G401 (cell line): ENCODE measurements at places on chromosomes 4 and X. TPM values are rescaled to one million over a fixed set of nuclear protein-coding genes. Genes with fewer than 3 reads are reported as not detected.
A peak's percentile ranks its signal among the peaks of the same experiment; 100 is the strongest.

- no peak for DNase-seq
These were observed 110.6 kb downstream of the ASMT start for GRCh38 chrX:1725472-1725871.

DNA sequence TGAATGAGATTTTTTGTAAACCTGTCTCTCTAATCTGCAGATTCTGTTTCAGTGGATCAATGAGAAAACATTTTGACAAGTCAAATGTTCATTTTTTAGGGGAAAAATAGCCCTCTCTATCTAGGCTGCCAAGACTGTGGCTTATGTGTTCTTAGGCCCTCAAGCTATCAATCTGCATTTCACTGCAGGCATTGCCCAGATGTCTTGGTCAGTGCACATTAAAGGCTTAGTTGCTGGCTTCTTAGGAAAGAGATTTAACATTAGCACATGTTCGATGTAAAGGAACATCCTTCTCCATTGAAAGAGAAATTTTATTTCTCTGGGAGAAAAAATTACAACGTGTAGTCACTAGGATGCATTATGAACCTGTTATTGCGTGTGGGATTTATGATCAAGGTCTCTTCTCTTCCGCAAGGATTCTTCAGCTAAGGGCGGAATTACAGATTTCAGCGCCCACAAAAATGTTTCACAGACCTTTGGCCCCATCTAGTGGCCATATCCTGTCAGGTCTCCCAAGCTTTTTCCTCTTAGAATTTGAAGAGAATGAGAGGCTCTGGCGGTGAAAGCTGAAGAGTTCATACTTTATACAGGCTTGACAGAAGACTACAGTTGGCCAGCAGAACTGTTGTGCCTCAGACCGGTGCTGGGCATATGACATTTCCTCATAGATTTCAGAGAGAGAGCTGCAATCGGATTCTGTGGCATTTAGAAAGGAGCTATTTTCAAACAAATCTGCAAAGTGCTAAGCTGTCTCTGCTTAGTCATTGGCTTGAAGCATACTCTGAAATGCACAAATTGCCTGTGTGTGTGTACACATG, 144.6 kb upstream of the NOCT start:
- DNase-seq: peak; percentile 89

DNA sequence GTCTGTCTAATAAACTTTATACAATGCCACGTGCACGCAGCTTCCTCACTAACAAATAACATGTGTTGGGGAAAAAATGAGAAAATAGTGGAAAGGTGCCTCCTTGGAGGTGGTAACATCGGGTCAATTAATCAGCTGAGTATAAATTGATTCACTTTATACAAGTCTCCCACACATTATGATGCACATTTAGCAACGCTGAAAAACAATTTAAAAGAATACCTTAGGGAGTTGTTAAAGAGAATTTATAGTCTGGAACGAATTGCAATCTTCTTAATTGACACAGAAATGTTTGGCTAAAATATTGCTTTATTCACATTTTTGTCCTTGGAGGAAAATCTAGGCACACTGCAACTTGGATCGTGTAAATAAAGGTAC, 84.2 kb downstream of the HPRT1 start:
- DNase-seq: no peak

DNA sequence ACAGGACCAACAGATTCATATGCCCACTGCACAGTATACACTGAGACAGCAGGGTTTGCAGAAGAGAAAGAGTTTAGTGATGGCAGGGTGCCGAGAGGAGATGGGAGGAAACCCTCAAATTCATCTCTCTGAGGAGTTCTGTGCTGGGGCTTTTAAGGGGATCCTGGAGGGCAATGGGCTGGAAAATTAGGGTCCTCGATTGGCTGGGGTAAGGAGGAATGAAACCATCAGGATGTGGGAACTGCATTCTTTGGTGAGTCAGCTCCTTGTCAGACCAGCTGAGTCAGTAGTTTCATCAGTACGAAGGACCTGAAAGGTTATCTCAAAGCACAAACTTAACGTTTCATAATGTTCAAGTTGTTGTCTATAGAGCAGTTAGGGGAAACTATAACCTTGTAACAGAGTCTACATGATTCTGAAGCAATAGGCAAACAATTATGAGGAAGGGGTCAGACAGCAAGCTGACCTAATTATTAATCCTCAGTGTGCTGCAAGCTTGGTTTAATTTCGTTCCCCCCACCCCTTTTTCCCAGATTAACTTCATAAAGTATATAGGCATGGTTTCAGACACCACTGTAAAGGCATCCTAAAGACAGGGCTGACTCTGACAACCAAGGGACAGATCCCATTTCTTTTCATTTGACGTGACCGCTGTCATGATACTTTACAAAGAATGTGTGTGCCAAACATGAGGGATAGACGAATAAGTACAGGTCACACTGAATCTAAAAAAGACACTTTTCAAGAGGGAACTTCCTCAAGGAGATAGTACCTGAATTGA, 1.5 kb upstream of the MSMO1 start:
- DNase-seq: no peak

- peak; percentile 40 for DNase-seq
These were observed 11.5 kb upstream of the CHST7 start for GRCh38 chrX:46561824-46562657.

DNA sequence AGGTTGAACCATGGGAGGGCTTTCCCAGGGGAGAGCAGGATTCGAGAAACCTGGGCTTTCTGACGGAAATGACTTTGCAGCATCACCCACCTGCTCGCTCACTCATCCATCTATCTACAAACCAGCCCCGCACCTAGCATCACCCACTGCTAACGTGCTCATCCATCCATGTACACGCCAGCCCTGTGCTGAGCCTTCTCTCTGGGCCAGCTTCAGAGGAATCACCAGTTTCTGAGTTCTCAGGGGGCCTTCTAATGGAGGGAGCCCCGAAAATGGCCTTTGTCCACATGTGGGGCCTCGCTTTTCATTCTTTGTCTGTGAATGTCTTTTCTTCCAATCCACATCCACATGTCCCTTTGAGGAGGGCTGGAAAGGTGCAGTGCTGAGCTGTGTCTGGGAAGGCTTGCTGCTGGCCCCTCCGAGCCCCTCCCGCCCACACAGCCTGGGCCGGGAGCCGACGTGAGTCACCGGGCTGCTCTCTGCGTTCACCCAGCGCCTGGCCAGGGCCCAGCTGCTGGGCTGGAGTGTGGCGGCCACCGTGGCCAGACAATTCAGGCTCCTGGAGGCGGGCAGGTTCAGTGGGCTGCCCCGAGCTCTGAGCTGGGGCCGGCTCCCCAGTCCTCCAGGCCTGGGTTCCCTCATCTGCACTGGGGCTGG, 14.7 kb downstream of the SORCS2 start:
- DNase-seq: peak; percentile 24

DNA sequence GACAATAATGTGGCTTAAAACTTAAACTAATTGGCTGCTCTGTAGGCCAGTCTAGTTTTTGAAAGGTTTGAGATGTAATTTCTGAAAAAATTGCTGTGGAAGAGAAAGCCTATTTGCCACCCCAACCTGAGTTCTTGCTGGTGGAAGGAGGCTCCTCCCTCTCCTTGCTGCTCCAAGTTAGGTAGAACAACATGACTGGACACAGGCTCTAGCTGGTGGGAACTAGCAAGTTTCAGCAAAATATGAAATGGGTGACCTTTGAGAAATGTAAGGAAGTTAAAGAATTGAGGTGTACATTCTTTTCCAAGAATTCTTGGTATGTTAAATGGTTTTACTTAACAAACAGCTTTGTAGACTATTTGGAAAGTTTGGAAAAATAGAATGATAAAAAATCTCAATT, 8.0 kb downstream of the RPL34 start:
- no peak for DNase-seq

DNA sequence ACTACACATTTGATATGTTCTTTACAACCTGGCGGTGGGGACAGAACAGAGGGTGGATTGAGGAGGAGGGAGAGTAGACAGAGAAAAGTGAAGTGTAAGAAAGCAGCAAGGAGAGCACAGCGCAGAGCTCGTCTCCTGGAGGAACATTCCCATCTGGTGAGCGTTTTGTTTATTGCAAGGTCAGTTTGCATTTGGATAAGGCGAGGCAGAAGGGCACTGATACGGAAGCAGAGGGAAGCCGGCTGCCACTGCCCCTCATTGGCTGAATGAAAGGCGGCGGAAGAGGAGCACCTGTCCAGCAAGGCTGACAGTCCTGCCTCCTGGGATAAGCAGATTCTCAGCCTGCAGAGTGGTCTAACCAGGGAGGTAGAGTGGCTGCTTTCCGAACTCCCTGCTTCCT, 83.2 kb downstream of the GPR143 start:
- DNase-seq: peak; percentile 58

GRCh38 chr4:142660728-142661127, 185.4 kb downstream of the INPP4B start:
- no peak for DNase-seq

DNA sequence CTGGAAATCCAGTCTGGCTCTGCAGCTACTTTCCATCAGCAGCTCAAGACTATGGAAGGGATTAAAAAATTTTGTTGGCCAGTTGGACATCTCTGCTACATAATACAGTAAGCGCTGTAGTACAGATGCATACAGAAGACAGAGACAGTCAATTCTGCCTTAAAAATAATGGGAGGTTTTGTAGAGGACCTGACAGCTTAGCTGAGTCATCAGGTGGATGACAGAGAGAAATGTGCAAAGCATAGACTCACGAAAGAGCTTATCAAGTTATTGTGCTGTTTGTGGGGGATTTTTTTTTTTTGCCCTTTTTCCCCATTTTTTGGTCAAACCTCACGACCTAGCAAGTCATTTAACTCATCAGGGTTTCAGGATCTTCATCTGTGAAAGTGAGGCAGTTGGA, 149.0 kb upstream of the SCML1 start:
- DNase-seq: no peak

- no peak for DNase-seq
These were observed 6.3 kb upstream of the ADD1 start for GRCh38 chr4:2837110-2837903.

- DNase-seq: no peak
These were observed 125.8 kb downstream of the EDA start for GRCh38 chrX:69741721-69742120.

DNA sequence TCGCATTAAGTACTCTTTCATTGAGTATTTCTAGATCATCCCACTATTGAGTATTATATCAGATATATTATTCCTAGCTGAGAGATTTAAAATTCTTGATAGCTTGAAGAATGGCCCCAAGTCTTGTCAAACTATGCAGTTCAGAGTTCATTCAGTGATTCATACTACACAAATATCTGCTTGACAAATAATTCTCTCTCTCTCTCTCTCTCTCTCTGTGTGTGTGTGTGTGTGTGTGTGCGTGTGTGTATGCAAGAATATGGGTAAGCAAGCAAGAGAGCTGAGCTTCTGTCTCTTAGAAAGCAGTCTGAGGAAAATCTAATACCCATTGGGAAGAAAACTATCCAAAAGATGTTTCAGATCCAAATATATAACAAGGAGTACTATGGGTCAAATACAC, 142.0 kb downstream of the SLC10A7 start:
- no peak for DNase-seq

- no peak for DNase-seq
These were observed 1092.3 kb downstream of the ARAP2 start for GRCh38 chr4:35151816-35152572.

GRCh38 chr4:37648084-37648817, 37.9 kb downstream of the RELL1 start:
- DNase-seq: peak; percentile 28

DNA sequence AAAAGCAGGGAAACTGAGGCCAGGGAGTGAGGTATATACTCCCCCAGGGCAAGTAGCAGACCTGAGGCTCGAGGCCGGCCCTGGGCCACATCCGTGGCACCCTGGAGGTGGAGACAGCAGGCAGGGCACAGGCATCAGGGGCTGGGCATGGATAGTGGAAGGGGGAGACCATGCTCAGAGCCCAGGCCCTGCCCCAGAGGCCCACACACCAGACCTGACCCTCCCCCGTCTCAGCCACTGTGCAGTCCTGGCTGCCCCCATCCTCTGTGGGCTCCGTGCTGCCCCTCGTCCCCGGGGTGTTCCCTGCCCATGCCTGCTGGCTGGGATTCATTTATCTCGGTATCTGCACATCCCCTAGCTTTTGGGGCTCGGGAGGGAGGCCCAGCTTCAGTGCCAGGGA, 103.1 kb upstream of the NKX1-1 start:
- DNase-seq: no peak

DNA sequence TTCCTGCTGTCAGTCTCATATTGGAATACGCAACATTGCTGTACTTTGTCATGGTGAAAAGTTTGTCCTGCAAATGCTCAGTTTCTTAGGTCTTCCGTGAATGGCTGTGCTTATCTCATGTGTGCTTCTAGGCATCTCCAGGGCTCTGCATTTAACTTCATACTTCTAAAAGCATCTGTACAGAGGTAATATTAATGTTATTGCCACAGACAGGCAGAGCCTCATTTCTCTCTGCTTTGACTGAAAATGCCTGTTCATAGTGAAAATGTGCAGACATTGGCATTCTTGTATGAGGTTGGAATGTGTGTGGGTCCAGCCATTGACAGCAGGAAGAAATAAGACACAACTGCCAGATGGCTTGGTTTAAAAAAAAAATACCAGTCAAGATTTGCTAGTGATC, 140.1 kb upstream of the TTC29 start:
- no peak for DNase-seq

GRCh38 chr4:133129237-133129636, 19.9 kb upstream of the PCDH10 start:
- DNase-seq: no peak

GRCh38 chr4:1293991-1294390, 4.3 kb downstream of the MAEA start:
- no peak for DNase-seq

- no peak for DNase-seq
These were observed 131.8 kb upstream of the LIMCH1 start for GRCh38 chr4:41406113-41406516.

GPC4 gene
- 18.0 and 28.1 TPM in 2 replicates for total RNA-seq

NMU gene
- total RNA-seq: not detected in 2 replicates

FGD1 gene
- total RNA-seq: 20.2 and 31.5 TPM in 2 replicates

KLF8 gene
- not detected in 2 replicates for total RNA-seq

FAM156B gene
- 15.3 and 23.1 TPM in 2 replicates for total RNA-seq

PCDH10 gene
- 2.3 and 3.3 TPM in 2 replicates for total RNA-seq

TMPRSS11F gene
- not detected in 2 replicates for total RNA-seq

PAGE5 gene
- total RNA-seq: not detected in 2 replicates

SMPX gene
- not detected in 2 replicates for total RNA-seq

ZNF157 gene
- total RNA-seq: 0.25 and 0.44 TPM in 2 replicates

ZFP92 gene
- total RNA-seq: not detected in 2 replicates

BMPR1B gene
- total RNA-seq: not detected in 2 replicates

ZCCHC18 gene
- 0.20 TPM in 1 of 2 replicates, not detected in the other for total RNA-seq

UGT2B10 gene
- total RNA-seq: not detected in 2 replicates

FNIP2 gene
- 19.8 and 28.9 TPM in 2 replicates for total RNA-seq

CXCL3 gene
- not detected in 2 replicates for total RNA-seq

FAM47E gene
- 0.37 and 2.8 TPM in 2 replicates for total RNA-seq

DIPK2B gene
- not detected in 2 replicates for total RNA-seq
